Urinary bladder (tissue), 4 donors: ENCODE measurements at places on chromosomes 13 and 19. TPM values are rescaled to one million over a fixed set of nuclear protein-coding genes. Genes with fewer than 3 reads are reported as not detected.

MIR17HG gene
- 9.0 TPM for total RNA-seq

BCKDHA gene
- 25.8 TPM for total RNA-seq

DNA sequence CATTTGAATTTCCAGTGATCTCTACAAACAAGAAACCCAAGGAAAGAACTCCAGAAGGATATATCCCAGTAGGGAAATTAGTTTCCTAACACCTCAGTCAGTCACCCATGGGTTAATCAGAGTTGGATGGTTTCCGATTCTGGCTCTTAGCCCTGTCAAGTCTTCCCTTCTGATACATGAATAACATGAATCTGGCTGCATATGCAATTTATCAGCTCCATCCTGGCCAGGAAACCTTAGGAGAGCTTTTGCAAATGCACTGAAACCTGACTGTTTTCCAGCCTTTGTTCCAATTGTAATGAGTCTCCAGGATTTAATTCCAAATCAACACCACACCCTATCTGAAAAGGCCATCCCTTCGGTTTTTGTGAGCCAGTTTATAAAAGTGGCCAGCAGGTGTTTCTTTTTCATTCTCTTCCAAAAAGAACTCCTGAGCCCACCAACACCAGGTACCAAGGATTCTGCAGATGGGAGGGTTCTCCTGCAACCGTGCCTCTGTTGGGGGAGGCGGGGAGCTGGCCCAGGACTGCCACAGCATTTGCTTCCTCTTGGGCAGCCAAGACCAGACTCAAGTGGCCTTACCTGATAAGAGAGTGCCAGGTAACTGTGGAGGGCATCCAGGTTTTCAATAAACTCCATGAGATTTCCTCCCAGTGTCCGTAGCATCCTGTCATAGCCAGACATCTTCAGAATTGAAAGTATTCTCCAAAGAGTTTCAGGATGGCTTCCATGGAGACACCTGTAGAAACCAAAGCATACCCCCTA lies 77.5 kb downstream of the C13orf42 start:
- DNase-seq = no peak

DNA sequence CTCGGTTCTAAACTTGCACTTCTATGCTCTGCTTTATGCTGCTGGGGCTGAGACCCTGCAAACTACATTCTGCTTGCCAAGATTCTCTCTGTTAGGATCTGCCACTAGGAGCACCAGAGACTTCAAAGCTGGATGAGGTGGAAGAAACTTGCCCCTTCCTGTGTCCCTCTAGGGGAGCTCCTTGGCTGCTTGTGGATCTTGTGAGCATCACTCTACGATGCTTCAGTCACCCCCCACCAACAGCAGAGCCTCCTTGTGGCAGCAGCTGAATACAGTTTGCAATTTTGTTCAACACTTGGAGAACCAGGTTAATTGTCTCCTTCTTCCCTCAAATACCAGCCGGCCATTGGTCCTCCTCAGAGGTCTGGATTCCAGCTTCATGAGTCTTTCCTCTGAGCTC lies 310.6 kb downstream of the FGF14 start:
- no peak for DNase-seq

DNA sequence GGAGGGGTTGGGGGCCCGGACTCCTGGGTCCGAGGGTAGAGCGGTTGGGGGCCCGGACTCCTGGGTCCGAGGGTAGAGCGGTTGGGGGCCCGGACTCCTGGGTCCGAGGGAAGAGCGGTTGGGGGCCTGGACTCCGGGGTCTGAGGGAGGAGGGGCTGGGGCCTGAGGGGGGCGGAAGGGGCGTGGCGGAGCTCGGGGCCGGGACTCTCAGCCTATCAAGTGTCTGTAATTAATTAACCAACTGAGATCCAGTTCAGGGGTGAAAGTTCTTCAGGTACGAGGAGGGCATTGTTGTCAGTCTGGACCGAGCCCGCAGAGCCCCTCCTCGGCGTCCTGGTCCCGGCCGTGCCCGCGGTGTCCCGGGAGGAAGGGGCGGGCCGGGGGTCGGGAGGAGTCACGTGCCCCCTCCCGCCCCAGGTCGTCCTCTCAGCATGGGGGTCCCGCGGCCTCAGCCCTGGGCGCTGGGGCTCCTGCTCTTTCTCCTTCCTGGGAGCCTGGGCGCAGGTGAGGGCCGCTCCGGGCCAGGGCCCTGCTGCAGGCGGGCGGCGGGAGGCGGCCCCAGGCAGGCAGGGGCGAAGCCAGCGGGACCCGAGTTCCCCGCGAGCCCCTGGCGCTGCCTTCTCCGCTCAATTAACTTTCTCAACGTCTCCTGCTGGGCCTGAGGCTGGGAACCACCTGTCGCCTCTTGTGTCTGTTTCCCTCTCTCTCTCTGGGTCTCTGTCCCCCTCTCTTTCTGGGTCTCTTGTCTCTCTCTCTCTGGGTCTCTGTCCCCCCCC lies 697 bp downstream of the FCGRT start:
- no peak for DNase-seq

- no peak for DNase-seq
Measured at GRCh38 chr19:45162608-45163143, 1.9 kb upstream of the NKPD1 start.
